Omental fat pad (tissue), 4 donors: ENCODE measurements at places on chromosomes 13 and 19.

DNA sequence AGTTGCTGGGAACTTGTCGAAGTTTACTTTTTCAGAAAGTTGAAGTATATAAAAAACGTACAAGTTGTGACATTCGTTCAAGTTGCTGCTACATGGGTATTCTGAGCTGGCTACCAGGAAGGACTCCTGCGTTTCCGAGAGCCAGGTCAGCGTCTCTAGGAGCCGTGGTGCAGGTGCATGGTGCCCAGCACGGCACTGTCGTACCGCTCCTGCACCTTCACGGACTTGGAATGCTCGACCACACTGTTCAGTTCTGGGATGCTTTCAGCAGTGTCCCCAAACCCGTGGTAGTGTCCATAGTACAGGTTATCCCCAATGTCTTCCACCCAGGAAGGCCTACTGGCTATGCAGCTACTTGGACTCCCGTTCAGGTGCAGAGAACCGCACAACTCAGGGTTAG lies 35.4 kb downstream of the ANKRD10 start:
- no peak for DNase-seq

DNA sequence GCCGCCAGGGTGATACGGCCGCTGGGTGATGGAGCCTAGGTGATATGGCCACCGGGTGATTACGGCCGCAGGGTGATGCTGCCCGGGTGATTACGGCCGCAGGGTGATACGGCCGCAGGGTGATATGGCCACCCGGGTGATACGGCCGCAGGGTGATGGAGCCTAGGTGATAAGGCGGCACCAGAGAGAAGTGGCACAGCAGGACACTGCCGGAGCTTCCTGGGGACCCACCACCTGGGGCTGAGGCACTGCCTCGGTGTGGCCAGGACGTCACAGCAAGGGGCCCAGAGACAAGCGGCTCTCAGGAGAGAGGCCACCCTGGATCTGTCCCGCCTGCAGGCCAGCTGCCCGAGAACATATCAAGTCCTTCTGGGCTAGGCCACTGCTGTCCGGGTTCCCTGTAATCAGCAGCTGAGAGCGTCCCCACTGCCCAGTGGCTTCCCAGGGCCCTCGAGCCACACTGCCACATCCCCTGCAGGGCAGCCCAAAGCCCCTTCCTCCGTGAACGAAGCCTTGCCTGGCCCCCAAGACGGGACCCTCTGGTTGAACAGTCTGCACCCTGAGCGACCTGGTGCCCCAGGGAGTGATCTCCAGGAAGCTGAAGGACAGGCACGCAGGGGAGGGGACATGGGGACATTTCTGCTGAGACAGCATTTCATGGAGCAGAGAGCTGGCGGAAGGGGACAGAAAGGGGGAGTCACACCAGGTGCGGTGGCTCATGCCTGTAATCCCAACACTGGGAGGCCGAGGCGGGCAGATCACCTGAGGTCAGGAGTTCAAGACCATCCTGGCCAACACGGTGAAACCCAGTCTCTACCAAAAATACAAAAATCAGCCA lies 22.1 kb downstream of the ZNF787 start:
- no peak for DNase-seq

DNA sequence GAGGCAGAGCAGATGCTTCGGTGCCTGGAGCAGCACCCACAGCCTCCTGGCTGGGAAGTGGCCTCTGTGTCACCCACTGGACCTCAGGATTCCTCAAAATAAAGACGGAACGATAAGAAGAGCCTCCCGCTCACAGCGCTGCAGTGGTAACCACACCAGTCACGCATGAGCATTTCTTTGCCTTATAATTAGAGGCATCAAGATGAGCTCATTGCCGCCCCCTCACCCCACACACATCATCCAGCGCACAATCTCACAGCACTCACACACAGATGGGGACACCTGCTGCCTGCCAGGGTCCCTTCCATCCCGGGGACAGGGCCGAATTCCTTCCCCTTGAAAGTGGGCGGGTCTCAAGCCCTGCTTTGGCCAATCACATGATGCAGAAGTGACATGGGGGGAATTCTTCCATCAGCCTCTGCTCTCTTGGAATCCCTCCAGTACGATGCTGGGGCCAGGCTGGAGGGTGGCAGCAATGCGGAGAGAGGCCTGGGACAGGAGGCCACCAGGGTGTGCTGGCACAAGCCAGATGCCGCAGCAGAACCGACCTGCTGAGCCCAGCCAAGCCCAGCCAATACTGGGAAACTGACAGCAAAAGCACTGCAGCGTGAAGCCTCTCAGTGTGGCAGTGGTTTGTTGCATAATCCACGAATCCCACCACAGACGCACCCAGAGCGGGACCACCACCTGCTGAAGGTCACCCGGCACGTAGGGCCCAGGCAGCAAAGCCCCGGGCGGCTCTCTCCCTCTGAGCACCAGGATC lies 16.0 kb downstream of the PIP5K1C start:
- no peak for DNase-seq

DNA sequence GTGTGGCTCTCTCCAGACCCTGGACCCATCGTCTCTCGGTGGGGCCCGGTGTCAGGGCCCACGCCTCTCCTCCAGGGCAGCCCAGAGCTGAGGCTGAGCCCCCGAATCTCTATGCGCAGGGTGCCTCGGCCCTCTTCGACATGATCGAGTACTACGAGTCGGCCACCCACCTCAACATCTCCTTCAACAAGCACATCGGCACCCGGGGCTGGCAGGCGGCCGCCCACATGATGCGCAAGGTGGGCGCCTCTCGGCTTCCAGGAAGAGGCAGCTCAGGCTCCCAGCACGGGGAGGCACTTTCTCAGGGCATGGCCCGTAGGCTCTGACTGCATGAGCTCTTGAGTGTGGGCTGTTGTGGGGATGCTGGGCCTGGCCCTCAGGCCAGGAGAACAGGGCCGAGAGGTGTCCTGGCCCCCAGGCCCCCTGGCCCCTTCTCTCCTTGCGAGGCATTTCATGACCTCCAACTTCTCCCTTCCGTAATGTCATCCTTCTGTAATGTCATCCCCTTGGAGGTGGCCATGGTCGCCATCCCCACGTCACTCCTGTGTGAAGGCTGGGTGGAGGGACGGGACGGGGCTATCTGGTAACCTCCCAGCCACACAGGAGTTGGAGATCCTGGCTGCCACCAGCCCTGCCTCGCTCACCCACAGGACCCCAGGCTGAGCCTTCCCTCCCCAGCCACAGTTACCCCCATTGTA lies 19.4 kb downstream of the NKPD1 start:
- no peak for DNase-seq

DNA sequence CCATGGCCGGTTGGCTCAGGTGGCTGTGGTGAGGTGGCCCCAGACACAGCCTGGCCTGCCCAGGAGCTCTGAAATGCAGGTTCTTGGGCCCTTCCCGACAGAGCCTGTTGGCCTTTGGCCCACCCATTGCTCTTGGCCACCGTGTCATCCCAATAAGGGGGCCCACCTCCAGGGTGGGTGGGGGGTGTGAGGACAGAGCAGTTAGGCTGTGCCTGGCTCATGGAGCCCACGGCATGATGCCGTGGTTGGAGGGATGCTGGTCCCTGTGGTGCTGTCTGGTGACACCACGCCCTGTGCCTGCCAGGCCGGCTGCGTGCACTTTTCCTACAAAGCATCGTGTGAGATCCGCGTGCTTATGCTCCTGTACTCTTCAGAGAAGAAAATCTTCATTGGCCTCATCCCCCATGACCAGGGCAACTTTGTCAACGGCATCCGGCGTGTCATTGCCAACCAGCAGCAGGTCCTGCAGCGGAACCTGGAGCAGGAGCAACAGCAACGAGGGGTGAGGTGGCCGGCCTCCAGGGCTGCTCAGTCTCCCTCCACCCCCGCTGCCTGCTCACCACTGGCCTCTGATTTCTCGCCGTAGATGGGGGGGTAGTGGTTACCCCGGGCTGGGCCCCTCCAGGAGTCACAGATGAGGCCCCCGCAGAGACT lies 7.6 kb downstream of the PNKP start:
- no peak for DNase-seq

DNA sequence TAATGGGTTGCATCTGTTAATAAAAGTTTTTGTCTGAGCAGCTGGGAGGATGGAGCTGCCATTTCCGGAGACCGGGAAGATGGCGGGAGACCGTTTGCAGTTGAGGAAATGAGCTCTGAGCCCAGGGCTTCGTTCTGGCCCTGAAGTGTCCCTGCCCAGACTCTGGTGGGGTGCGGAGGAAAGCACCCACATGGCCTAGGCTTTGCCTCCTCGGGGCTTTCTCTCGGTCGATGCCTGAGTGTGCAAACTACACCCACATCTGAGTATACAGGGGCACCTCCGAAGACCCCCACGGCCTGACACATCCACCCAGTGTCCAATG lies 15.6 kb upstream of the NANOS3 start:
- no peak for DNase-seq

DNA sequence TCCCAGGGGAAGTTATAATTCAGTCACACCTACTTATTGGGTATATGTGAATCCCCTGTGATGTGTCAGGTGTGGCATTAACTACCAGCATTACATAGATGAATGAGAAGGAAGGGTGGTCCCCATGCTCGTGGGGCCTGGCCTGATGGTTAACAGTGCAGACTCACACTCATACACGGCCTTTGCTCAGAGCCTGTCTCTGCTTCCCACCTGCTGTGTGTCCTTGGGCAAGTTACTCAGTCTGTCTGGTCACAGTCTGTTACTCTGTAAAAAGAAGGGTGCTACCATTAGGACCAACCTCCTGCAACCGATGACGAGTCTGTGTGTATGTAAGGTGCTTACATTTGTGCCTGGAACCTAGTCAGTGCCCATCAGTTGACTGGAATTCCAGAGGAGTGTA lies 23.8 kb downstream of the SAFB start:
- DNase-seq: no peak

DNA sequence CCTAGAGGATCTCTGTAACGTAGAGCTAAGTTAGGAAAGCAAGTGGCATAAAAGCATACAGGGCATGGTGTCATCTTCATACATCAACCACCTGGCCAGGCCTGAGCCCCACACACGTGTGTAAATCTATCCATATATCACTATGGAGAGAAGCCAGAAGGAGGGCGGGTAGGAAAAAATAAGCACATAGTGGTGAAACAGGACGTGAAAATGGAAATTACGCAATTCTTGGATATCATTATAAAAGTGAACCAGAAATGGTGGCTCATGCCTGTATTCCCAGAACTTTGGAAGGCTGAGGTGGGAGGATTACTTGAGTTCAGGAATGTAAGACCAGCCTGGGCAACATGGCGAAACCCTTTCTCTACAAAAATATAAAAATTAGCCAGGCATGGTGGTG lies 43.4 kb downstream of the PDCD5 start:
- no peak for DNase-seq
